Upper lobe of right lung (tissue), 1 donor: ENCODE measurements at places on chromosomes 13 and 19. TPM values are rescaled to one million over a fixed set of nuclear protein-coding genes. Genes with fewer than 3 reads are reported as not detected.

GRCh38 chr13:66560991-66561390 lies 669.1 kb downstream of the PCDH9 start:
- no peak for DNase-seq
- H3K27ac ChIP-seq: no peak overlapping the region
- H3K36me3 ChIP-seq: no peaks in the 10 kb centered on the region
- H3K27me3 ChIP-seq: no peaks in the 10 kb centered on the region
- no peak overlapping the region for H3K4me3 ChIP-seq

GRCh38 chr13:31357581-31357980 lies 157.8 kb downstream of the B3GLCT start:
- no peak for DNase-seq
- H3K27ac ChIP-seq: no peak overlapping the region
- H3K4me3 ChIP-seq: no peak overlapping the region
- no peaks in the 10 kb centered on the region for H3K4me1 ChIP-seq
- no peaks in the 10 kb centered on the region for H3K27me3 ChIP-seq
- no peaks in the 10 kb centered on the region for H3K36me3 ChIP-seq

GRCh38 chr19:19468424-19469050 lies 46.8 kb downstream of the TSSK6 start:
- peaks cover 33% of the 10 kb centered on the region for H3K36me3 ChIP-seq
- no peaks in the 10 kb centered on the region for H3K27me3 ChIP-seq
- DNase-seq: no peak
- H3K4me1 ChIP-seq: peaks cover 16% of the 10 kb centered on the region
- H3K27ac ChIP-seq: no peak overlapping the region
- H3K4me3 ChIP-seq: no peak overlapping the region

DNA sequence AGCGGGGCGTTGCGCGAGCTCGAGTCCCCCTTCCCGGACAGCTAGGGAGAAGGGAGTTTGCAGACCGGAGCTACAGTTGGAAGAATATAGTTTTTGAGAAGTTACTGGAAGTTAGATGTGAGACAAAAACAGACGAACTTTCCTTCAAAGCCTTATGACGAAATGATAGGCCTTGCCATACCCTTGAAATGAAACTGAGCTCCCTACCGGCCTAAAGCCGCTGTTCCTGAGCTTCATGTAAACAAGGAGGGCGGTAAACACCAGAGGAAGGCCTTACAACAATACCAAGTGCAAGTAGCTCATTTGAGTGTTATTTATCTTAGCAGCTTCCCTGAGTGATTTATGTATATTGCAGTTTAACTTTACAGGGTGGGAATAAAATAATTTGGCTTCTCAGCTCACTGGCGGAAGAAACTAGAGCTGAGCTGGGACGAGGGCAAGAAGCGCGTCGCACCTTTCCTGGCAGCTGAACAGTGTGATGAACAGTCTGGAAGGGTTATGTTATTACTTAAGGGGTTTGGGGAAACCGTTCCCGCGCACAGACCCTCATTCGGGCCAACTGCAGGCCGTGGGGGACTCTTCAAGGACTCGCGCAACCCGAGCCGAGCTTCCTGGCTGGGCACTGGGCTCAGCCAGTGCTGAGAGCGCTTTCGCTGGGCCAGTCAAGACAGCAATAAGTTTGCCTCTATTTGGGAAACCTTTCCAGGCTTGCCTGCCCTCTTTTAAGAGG lies 111.2 kb downstream of the KCNRG start:
- no peak for DNase-seq
- H3K4me3 ChIP-seq: peak overlapping the region; percentile 71
- no peaks in the 10 kb centered on the region for H3K36me3 ChIP-seq

GRCh38 chr13:109922518-109922917 lies 136.1 kb upstream of the IRS2 start:
- H3K27me3 ChIP-seq: no peaks in the 10 kb centered on the region
- H3K36me3 ChIP-seq: no peaks in the 10 kb centered on the region
- no peak for DNase-seq
- H3K4me3 ChIP-seq: no peak overlapping the region

GRCh38 chr19:10245189-10245939 lies 6.7 kb upstream of the MRPL4 start:
- no peaks in the 10 kb centered on the region for H3K36me3 ChIP-seq
- H3K27me3 ChIP-seq: no peaks in the 10 kb centered on the region
- no peak for DNase-seq
- peaks cover 6% of the 10 kb centered on the region for H3K4me1 ChIP-seq

DNA sequence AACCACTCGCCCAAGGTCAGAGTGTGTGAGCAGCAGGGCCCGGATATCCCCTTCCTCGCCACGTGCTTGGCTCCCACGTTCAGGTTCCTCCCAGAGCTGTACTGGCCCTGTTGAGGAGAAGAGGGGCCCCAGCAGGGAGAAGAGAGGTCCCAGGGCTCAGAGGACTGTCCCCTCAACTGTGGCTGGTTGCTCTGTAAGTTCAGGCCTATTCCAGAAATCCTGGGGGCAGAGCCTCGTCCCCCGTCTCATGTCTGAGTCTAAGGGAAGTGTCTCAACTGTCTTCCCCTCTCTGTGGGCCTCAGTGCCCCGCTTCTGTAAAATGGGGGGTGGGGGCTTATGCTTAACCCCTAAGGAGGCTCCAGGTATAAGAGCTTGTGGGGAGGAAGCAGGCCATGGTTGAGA lies 3.9 kb downstream of the PPP5C start:
- peak; percentile 60 for DNase-seq
- H3K4me1 ChIP-seq: peaks cover 53% of the 10 kb centered on the region
- H3K27ac ChIP-seq: peak overlapping the region; percentile 86
- peaks cover 24% of the 10 kb centered on the region for H3K36me3 ChIP-seq
- no peak overlapping the region for H3K4me3 ChIP-seq
- H3K27me3 ChIP-seq: no peaks in the 10 kb centered on the region

GRCh38 chr13:30371649-30372265 lies 50.5 kb upstream of the UBE2L5 start:
- no peaks in the 10 kb centered on the region for H3K36me3 ChIP-seq
- DNase-seq: no peak
- H3K27me3 ChIP-seq: no peaks in the 10 kb centered on the region
- peak overlapping the region; percentile 58 for H3K27ac ChIP-seq
- peaks cover 13% of the 10 kb centered on the region for H3K4me1 ChIP-seq

GRCh38 chr19:35334144-35334753 lies 5.3 kb downstream of the CD22 start:
- DNase-seq: no peak
- no peaks in the 10 kb centered on the region for H3K36me3 ChIP-seq
- H3K4me3 ChIP-seq: no peak overlapping the region
- H3K27me3 ChIP-seq: peaks cover 17% of the 10 kb centered on the region
- no peak overlapping the region for H3K27ac ChIP-seq

DNA sequence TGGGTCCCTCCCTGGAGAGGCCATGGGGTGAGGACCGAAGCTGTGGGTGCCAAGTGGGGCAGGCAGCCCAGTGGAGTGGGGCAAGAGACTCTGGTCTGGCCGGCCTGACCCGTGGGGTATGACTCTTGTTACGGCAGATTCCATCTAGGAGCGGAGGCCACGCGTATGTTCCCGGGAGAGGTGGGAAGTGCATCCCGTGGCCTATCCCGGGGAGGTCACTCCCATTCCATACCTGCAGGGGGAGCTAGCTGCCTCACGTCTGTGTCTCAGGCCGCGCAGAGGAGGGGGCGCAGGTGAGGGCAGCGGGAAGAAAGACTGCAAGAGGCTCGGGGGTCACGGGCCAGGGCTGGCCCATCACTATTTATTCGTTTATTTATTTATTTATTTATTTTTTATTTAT lies 4.9 kb downstream of the CSNK1G2 start:
- no peak overlapping the region for H3K4me3 ChIP-seq
- peaks cover 5% of the 10 kb centered on the region for H3K36me3 ChIP-seq
- H3K27ac ChIP-seq: no peak overlapping the region

DNA sequence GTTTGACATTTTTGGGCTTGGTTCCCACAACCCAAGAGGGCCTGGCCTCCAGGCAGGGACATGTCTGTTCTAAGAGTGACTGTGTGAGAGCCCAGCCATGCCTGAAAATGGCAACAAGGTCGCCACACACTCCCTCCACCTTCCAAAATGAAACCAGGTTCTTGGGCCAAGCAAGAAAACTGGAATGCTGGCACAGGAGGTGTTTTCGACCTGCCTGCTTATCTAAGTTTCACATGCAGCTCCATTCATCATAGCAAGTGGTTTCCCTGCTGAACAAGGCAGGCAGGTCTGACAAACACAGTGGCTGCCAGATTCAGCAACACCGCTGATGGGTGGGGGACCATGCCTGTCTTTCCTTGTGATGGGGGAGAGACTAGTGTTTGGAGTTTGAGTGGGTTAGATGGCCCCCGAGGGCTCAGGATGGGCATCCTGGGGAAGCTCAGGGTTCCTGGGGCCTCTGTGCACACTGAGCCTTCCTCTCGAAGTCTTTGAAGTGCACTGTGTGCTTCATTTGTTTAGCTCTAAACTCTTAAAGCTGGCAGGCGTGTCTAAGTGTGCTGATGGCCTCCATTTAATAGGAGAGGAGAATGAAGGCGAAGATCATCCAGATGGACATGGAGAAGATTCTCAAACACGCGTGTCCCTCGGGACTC lies 17.9 kb upstream of the GAS6 start:
- H3K27me3 ChIP-seq: no peaks in the 10 kb centered on the region
- peak overlapping the region; percentile 78 for H3K27ac ChIP-seq
- H3K4me1 ChIP-seq: peaks cover 24% of the 10 kb centered on the region
- no peak for DNase-seq
- no peak overlapping the region for H3K4me3 ChIP-seq

- H3K36me3 ChIP-seq: no peaks in the 10 kb centered on the region
- DNase-seq: peak; percentile 22
- no peak overlapping the region for H3K4me3 ChIP-seq
- peaks cover 25% of the 10 kb centered on the region for H3K27me3 ChIP-seq
- no peaks in the 10 kb centered on the region for H3K4me1 ChIP-seq
Observed at GRCh38 chr19:33640773-33641172, 19.0 kb downstream of the CHST8 start.

DNA sequence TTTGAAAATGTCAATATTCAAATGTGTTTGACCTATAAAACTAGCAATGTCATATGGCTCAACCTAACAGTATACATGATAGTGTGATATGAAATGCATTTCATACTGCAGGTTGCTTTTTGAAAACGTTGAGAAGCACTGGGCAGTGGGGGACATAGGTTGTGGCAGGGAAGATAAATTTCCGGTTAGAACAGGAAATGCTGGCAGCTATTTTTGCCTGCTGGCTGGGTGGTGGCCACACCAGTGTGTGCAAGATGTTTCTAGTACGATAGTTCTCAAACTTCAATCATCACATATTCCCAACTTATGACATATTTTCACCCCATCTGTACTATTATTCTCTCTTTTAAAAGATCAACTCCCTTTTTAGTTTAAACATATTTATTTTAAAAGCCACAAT lies 17.2 kb downstream of the FXYD5 start:
- H3K27me3 ChIP-seq: no peaks in the 10 kb centered on the region
- H3K4me1 ChIP-seq: peaks cover 19% of the 10 kb centered on the region
- no peaks in the 10 kb centered on the region for H3K36me3 ChIP-seq
- H3K27ac ChIP-seq: no peak overlapping the region
- H3K4me3 ChIP-seq: no peak overlapping the region

DNA sequence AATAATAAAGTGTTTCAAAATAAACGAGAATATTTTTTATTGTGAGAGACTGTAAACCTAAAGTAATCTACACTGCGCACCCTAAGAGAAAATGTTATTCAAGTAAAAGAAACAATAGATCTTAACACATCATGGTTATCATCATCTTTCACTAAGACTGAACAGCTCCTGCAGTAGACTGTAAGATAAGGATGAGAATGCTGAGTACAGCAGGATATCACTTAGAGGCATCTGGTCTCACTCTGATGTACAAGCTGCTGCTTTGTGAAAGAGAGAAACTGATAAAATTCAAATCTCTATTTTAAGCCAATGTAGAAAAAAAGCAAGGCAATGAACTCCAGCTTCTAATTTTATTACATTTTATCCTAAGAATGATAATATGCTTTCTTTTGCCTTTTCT lies 261.7 kb upstream of the HTR2A start:
- no peaks in the 10 kb centered on the region for H3K36me3 ChIP-seq
- no peak for DNase-seq
- no peak overlapping the region for H3K4me3 ChIP-seq
- H3K27ac ChIP-seq: no peak overlapping the region

- peaks cover 14% of the 10 kb centered on the region for H3K4me1 ChIP-seq
- peaks cover 36% of the 10 kb centered on the region for H3K27me3 ChIP-seq
- DNase-seq: no peak
- peak overlapping the region; percentile 33 for H3K4me3 ChIP-seq
- no peak overlapping the region for H3K27ac ChIP-seq
Observed at GRCh38 chr13:42574435-42575311, 721 bp downstream of the TNFSF11 start.

DNA sequence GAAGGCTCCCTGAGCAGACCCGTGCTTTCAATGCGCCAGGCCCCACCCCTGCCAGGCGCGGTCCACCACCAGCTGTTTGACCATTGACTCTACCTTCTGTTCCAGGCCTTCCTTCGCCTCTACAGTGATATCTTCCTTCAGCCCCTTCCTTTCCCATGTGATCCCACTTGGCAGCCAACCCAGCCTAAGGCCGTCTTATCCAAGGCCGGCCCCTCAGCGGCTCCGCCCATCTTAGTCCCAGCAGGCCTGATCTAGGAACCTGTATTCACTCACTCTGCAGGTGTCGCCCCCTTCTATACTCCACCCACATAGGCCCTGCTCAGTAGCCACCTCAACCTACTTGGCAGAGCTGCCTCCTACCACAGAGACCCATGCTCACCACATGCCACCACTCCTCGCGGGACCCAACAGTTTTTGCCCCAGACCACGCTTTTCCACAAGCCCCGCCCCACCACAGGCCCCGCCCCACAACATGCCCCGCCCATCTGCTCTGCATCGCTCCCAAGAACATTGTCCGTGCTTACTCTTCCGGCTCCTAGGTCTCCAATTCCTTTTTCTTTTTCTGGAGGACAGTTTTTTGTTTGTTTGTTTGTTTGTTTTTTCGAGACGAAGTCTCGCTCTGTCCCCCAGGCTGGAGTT lies 2.9 kb downstream of the RASIP1 start:
- no peaks in the 10 kb centered on the region for H3K27me3 ChIP-seq
- H3K4me3 ChIP-seq: peak overlapping the region; percentile 63
- no peak for DNase-seq
- no peaks in the 10 kb centered on the region for H3K36me3 ChIP-seq
- H3K4me1 ChIP-seq: peaks cover 3% of the 10 kb centered on the region

- no peak for DNase-seq
- H3K36me3 ChIP-seq: peaks cover 10% of the 10 kb centered on the region
- H3K4me3 ChIP-seq: no peak overlapping the region
- H3K27ac ChIP-seq: no peak overlapping the region
- H3K4me1 ChIP-seq: peaks cover 4% of the 10 kb centered on the region
Observed at GRCh38 chr13:109761695-109762094, 24.7 kb downstream of the IRS2 start.

Gene ZNF234
- total RNA-seq: 10.4 TPM

Gene SIGLEC8
- total RNA-seq: 2.1 TPM

Gene C13orf42
- not detected for total RNA-seq

Gene ZNF253
- total RNA-seq: 8.1 TPM

Gene CEACAM3
- total RNA-seq: 1.2 TPM

Gene MUC16
- 0.41 TPM for total RNA-seq

Gene NLRP7
- not detected for total RNA-seq

Gene HSH2D
- total RNA-seq: 6.0 TPM

Gene KIR3DL3
- not detected for total RNA-seq

Gene CILP2
- total RNA-seq: 0.41 TPM

Gene MIR17HG
- total RNA-seq: 3.3 TPM
